ENCODE measurements at places on chromosomes 11 and 22.

GRCh38 chr11:65417702-65418430, 4.7 kb upstream of the NEAT1 start:
- no peak for DNase-seq

GRCh38 chr11:63635762-63636465, 21.7 kb upstream of the PLAAT3 start:
- no peak for DNase-seq

- no peak for DNase-seq
These were observed 64.8 kb downstream of the PRR5L start for GRCh38 chr11:36360826-36361415.

DNA sequence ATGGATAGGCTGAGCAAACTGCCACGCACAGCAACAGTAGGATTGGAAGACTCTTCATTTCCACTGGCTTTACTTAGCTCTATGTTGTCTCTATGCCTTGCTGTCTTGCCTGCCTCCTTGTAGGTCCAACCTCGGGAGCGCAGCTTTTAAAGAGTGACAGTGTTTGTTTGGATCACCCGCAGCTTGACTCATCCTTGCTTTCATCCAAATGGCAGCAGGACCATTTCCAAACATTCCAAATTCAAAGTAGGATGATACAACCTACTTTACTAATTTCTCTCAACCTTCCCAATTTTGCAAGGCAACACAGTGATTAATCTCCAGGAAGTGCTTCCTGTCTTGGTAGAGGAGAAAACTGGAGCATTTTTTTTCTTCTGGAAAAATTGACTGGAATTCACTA, at the start of gene MMP3:
Gene MMP3 (minus strand): TSS at position 121 of the 400 bp plus-strand sequence. CDS start 63 bp downstream, at position 58.
- DNase-seq = no peak

DNA sequence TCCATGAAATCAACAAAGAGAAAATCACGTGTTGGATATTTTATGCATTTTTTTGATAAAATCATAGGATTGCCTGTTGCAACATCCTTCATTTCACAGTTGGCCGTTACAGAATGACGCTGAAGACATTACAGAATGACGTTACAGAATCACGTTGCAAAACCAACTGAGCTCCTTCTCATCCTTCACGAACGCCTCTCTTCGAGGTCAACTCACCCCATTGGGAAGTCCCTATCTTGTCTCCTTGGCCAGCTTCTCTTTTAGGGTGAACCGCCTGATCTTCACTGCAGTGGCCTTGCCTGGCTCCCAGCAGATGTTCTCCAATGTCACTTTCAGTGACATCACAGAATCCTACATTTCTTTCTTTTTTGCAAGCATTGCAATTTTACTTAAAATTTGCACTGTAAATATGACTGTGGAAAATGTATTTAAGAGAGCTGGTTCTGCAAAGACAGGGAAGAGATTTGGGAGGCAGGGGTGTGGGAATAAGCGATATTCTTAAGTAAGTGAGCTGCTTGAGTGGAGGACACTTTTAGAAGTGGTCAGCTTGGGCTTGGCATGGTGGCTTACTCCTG, 5.1 kb downstream of the KRTAP5-7 start:
- DNase-seq = no peak

DNA sequence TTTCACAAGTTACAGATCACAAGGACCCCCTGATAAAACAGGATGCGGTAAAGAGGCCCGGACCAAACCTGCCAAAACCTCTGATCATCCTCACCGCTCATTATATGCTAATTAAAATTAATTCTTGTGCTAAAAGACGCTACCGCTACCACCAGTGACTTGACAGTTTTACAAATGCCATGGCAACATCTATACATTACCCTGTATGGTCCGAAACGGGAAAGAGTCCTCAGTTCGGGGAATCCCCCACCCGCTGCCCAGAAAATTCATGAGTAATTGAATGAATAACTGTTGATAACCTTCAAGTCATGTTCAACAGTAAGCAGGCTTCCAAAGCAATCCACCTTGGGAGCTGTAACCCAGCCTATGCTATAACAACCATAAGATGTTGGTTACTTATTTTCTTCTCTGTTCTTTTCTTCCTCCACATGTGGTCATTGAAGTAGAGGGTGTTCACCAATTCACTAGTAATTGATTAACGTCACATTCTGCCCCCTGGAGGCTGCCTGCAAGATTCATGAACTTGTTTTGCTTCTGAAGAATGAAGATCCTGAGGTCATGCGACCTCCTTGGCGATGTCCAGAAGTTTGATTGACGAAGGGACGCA, 20.6 kb downstream of the APOBEC3H start:
- DNase-seq = no peak

DNA sequence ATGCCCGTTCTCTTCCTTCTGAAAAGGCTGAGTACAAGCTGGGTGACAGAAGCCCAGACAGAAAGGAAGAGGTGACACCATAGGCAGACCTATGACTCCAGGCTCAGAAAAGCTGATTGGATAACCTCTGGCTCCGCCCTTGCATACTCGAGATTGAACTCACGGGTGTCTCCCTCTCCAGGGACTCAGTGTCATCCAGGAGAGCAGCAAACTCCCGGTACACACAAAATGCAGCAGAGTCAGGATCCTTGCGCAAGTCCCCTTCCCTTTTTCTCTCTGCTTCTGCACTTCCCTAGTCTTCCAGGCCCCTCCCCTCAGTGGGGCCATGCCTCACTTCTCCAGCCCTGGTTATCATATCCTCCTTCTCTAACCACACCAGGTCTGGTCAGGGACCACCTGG, 9.8 kb downstream of the SCN4B start:
- no peak for DNase-seq

GRCh38 chr22:35407362-35407761, 7.4 kb downstream of the MCM5 start:
- DNase-seq = no peak

DNA sequence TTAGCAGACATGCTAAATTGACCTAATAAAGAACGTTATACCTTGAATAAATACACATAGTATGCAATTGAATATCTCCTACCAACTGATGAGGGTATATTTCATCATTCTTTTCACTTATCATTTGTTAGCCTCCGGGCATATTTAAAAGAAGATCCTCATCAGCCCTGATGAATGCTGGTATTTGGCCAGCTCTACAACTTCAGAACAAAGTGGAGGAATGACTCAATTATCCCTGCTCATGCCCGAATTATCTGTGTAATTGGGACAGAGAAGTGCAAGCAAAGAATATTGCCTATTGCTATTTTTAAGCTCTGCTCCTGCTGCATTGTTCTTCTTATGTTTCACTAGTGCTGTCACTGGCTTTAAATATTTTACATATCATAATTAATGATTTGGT, 622.1 kb downstream of the METTL15 start:
- no peak for DNase-seq

DNA sequence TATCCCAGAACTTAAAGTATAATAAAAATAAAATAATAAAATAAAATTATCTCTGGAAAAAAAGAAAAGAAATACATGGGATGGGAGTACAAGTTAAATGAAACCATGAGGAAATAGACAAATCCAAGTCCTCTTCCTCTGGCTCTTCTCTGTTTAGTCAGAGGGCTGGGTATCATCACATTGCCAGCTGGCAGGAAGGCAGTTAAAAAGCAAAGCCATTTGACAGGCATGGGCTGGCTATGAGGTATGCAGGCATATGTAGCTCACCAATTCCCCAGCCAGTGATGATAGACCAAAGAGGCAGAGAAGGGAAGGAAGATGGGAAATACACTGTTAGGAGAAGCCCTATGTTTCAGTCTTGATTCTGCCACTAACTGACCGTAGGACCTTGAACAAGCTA, 6.5 kb downstream of the LYVE1 start:
- DNase-seq = no peak

GRCh38 chr22:36790648-36791047, 14.7 kb upstream of the IFT27 start:
- no peak for DNase-seq

DNA sequence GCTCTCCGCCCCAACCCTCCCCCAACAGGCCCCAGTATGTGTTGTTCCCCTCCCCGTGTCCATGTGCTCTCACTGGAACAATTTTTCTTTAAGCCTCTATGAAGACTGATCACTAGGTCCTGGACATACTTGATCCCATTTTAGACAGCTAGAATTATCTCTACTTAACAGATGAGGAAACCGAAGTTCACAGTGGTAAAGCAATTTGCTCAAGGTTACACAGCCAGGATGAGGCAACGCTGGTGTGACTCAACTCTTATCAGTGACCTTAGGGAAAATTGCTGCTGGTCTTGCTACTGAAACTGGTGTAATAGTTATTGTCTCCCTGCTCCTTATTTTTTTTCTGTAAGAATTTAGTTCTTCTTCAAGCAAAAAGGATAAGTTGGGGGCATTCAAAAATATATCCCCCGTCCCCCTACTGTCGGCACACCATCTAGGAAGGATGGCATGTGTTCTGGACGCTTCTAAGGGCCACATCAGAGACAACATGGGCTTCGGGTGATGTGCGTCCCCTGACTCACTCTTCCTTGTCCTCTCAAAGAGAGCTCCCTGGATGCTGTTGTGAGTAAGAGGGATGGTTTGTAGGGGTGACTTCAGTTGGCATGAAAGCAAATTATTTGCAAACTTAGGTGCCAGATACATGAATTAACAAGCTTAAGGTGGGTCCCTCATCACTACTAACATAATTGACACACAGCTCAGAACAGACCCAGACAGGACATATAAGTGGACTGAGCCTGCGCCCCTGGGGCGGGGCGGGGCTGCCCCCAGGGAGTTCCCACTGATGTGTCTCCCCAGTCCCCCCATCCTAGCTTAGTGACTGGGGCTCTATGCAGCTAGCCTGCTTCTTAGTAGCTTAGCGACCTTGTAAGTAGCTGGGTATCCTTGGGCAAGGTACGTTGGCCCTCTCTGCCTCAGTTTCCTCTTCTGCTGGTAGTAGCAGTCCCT, 23.6 kb upstream of the ALX4 start:
- DNase-seq = no peak

- no peak for DNase-seq
These were observed 555 bp downstream of the TP53I11 start for GRCh38 chr11:44950031-44950624.

DNA sequence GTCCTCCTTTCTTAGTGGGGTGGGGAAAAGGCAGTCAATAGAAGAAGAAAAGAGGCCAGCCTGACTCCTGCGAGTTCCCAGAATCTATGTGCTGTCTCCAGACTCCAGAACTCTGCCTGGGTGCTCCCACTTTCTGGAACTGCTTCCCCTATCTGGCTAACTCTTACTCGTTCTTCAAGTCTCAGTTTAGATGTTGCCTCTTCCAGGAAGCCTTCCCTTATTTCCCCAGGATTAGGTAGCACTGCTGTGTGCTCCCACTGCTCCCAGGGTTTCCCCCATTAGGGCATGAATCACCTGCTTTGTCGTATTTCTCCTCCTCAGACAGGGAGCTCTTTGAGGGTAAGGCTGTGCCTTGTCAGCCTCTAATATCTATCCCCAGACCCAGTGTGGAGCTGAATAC, 17.5 kb upstream of the SYT7 start:
- DNase-seq = no peak

DNA sequence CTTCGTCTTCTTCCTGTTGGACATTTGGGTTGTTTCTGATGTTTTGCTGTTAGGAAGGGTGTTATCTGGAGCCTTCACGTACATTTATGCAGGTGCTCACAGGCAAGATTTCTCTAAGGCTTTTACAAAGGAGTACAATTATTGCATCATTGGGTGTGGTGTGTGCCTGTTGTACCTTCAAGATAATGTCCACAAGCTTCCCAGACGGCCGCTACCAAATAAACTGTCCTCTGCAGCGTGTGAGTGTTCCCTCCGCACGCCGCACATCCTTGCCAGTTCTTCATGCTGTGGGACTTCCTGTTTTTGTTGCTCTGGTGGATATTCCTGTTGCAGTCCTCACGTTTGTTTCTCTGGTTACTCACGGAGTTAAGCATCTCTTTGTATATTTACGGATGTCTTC, 133.3 kb downstream of the TBC1D22A start:
- DNase-seq = no peak

GRCh38 chr22:24953384-24954113, 1.0 kb downstream of the KIAA1671 start:
- no peak for DNase-seq

GRCh38 chr11:120606211-120607010, 94.9 kb downstream of the GRIK4 start:
- no peak for DNase-seq

GRCh38 chr22:26746311-26746710, 88.9 kb downstream of the MIAT start:
- DNase-seq = no peak

DNA sequence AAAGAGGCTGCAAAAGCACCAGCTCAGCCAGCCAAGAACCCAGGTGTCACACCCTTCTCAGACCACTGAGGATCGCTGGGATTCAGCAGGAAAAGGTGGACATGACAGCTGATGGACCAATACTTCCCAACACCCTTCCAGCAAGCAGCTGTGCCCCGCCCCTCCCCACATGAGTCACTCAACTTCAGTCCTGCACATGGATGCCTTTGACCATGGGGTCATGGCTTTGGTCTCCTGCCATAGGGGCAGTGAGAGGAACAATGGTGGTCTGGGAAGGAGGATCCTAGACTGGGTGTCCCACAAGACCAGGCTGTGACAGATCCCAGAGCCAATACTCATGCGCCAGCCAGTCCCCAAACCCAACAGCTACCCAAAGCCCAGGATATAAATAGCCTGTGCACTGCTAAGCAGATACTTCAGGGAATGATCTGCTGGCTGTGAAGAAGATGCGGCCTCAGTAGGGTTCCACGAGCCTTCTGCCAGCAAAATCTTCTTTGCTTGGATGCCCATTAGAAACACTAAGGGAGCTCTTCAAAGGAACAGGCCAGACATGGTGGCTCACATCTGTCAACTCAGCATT, 5.5 kb upstream of the RGL4 start:
- DNase-seq = no peak

DNA sequence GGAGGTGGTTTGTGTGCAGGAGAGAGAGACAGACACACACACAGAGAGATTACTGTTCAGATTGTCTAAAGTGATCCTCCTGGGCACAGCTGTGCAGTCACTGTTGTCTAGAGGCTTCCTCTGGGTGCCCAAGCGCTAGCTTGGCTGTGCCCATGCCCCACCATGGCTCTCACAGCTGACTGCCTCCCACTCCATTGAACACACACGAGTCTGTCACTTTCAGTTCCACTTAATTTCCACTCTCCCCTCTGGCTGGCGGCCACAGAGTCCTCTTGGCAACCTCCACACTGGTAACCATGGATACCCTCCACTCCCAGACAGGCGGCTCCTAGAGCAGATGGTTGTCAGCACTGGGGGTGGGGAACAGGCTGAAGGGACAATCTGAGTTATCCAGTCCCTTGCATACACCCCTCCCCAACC, 29.1 kb downstream of the MAP6 start:
- DNase-seq = no peak

GRCh38 chr11:67544616-67545242, 21.5 kb upstream of the CABP2 start:
- DNase-seq = no peak

- DNase-seq = no peak
These were observed 9.1 kb downstream of the HPS5 start for GRCh38 chr11:18312663-18313420.

GRCh38 chr22:42993651-42994275, 21.2 kb downstream of the PACSIN2 start:
- no peak for DNase-seq

- DNase-seq = no peak
These were observed 14.3 kb upstream of the ARRB1 start for GRCh38 chr11:75365711-75366181.

GRCh38 chr22:22929381-22930221, 42.0 kb downstream of the IGLL5 start:
- no peak for DNase-seq

Data from esophagus squamous epithelium (tissue), 5 donors.